ENCODE measurements at places on chromosomes 12 and 14.

DNA sequence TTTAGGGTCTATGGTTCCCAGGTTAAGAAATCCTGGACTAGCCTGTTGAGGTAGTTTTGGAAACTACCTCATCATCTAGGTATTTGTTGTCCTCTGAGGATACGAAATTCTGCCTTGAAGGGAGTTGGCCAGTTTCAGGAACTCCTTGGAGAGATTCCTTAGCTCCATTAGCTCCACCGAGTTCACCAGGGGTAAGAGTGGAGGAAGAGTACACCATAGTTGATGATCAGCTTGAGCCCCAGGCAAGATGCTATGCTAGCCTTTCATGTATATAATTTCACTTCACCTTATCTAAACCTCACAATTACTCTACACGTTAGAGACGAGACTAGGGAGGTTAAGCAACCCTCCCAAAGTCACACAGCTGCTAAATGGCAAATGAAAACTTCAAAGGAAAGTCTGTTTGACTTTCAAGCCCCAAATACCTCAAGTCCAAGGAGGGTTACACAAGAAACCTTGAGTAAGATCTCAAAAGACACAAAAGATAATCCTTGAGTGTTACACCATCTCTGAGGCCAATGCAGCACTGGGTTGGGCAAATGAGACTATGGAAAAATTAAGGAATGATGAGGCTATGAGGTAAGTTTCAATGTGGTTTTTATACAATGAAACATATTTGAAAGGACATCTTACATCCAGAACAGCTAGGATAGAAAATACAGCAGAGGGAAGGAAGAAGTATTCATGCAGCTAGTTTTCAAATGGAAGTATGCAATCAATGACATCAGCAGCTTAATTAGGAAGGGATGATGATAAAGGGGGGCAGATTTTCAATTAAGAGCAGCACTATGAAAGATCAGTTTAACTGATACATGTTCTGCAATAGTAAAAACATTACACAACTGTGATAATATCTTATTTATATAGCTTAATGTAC is 97.2 kb upstream of the KRAS start:
- no peak for DNase-seq

- no peak for DNase-seq
Measured at GRCh38 chr12:4323396-4323795, 2.4 kb downstream of the TIGAR start.

DNA sequence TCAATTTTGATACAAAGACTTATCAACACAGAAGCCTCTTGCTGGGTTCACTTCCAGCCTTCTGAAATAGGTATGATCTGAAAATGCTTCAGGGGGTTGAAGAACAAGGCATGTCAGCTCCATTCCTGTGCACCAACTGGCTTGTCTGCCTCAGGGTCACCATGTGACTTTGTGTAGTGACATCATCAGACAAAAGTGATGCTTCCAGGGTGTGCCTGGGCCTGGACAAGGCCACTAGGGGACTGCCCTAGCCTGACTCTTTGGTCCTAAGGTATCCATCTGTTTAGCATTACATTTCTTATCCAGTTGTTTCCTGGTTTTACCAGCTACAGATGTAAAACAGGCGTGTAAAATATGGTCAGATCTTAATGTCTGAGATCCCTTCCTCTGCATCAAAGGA is 155.6 kb downstream of the CAND1 start:
- DNase-seq: no peak

GRCh38 chr12:130838284-130838950 is 633 bp downstream of the STX2 start:
- peak; percentile 23 for DNase-seq

DNA sequence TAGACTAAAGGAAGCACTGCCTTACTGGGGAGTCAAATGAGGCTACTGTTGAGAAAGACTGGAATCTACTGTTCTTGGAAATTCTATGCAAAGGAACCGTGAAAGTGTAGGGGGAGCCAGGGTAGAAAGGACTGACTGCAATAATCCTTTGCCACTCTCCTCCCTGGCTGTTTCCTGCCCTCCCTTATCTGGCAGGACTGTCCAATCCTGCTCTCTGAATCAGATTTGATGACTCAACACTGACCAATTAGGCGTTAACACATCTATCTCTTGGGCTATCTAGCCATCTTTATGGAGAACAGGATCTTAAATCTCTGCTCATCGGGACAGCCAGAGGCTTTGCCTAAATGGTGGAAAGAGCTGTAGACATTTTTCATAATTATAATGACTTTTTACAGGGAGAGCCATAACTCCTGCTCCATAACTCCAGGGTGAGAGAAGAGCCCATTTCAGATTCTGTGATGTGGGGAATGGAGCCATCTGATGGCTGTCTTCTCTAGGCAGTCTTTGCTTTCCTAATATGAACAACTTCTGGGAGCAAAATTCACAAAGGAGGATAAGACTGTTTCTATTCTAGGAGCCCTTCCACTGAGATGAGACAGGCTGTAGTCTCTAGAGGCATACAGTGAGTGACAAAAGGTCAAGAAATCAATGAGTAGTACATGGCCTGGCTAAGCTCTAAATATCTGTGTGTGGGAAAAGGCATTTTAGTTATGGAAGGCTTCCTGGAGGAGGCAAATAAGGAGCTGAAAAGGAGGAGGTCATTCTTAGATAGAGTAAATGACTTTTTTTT is 68.9 kb upstream of the CISTR start:
- no peak for DNase-seq

GRCh38 chr12:46253544-46254162 is 15.2 kb downstream of the SLC38A1 start:
- DNase-seq: no peak

- no peak for DNase-seq
Measured at GRCh38 chr14:82720946-82721345, 1187.3 kb upstream of the SEL1L start.

DNA sequence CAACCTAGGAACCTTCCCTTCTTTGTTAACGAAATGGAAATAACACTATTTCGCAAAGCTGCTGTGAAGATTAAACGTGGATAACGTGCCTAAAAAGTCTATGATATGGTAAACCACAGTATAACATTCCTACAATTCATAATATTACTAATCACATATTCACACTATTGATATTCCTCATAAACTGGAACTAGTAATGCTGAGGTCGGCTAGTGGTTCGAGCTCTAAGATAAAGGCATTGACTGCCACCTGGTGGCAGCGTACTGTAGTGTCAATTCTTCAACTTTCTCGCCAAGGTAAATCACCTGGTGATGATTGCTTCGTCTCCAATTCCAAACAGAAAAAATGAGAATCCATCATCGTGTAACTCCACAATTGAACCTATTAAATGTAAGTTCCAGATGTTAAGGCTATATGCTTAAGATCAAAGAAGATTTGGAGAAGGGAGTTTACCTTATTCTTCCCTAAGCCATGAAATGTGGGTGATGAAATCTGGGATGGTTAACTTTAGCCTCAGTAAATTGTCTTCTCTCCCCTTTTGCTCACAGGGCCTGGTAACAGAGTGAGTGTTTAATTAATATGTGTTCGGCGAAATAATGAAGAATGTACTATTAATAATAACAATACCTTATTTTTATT is 197.5 kb upstream of the TMEM132C start:
- DNase-seq: peak; percentile 41

DNA sequence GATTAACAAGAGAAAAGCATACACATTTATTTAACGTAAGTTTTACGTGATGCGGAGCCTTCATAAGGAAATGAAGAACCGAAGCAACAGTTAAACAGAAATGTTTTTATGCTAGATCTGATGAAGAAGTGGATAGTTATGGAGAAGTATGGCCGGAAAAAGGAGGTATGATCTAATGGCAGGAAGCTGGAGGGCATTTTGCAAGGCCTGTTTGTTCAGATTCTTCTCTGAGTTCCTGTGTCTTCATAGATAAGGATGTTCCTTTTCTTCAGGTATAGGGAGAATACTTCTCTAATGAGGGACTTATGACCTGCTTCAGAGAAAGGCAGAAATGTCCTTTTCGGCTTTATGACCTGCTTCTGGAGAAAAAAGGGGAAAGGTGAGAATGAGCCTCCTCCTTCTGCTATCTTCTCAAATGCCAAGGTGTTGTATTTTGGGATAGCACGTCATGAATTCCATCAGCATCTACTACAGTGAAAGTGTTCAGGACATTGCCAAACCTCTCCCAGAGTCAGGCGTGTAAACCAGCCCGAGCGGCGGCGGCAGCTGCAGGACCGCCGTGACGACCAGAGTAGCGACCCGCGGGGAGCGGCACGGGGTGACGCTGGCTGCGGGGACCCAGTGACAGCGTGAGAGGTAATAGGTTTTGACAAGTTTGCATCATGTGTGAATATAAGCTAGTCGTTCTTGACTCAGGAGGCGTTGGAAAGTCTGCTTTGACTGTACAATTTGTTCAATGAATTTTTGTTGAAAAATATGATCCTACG is 33.7 kb upstream of the SGPP1 start:
- DNase-seq: no peak

DNA sequence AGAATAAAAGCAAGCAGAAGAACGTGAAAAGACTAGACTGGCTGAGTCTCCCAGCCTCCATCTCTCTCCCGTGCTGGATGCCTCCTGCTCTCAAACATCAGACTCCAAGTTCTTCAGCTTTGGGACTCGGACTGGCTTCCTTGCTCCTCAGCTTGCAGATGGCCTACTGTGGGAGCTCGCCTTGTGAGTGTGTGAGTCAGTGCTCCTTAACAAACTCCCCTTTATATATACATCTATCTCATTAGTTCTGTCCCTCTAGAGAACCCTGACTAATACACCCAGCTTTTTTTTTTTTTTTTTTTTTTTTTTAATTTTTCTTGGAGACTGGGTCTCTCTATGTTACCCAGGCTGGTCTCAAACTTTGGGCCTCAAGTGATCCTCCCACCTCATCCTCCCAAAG is 46.9 kb downstream of the ACTN1 start:
- no peak for DNase-seq

GRCh38 chr12:101777978-101778377 is 38.7 kb upstream of the SYCP3 start:
- no peak for DNase-seq

GRCh38 chr12:94805749-94806529 is 155.6 kb upstream of the TMCC3 start:
- DNase-seq: no peak

- DNase-seq: no peak
Measured at GRCh38 chr12:115736360-115736759, 541.1 kb downstream of the MED13L start.

GRCh38 chr12:70744178-70744577 is 106.9 kb upstream of the PTPRB start:
- DNase-seq: no peak

GRCh38 chr14:105987563-105987962 is 461.2 kb downstream of the TMEM121 start:
- DNase-seq: no peak

- DNase-seq: no peak
Measured at GRCh38 chr14:56293506-56293905, 175.3 kb downstream of the PELI2 start.

GRCh38 chr14:68784226-68784910 is 8.5 kb downstream of the ZFP36L1 start:
- DNase-seq: no peak

- no peak for DNase-seq
Measured at GRCh38 chr12:23831739-23832138, 117.7 kb downstream of the SOX5 start.

GRCh38 chr14:53542732-53543131 is 389.6 kb upstream of the DDHD1 start:
- no peak for DNase-seq

DNA sequence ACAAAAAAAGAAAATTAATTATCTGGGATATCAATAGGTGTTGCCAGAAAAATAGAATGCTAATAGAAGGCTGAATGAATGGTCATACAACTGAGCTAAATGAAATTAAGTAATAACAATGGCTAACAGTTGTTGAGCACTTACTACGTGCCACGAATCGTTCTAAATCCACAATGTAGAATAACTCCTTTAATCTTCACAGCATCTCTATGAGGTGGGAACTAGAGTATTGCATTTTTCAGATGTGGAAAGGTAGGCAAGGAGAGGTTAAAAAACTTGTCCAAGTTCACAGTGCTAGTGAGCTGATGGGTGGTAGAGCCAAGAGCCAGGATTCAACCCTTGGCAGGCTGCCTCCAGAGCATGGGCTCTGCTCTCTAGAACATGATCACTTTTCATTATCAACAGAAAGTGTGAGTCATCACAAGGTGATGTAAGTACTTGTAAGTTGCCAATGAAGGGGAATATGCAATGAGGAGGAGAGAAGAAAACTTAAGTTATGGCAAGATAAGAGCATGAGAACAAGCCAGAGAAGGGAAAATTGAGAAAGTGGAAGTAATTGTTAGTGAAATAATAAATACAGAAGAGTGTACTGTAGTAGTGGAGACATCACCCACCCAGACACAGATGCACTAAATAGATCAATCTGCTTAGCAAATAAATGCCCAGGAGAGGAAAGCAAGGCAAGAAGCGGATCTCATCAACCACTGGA is 122.1 kb downstream of the PRKD1 start:
- no peak for DNase-seq

- no peak for DNase-seq
Measured at GRCh38 chr12:6555018-6555691, 687 bp downstream of the IFFO1 start.

GRCh38 chr12:1917172-1918070 is 1.0 kb downstream of the CACNA2D4 start:
- no peak for DNase-seq

GRCh38 chr12:6145564-6145963 is 21.1 kb upstream of the VWF start:
- DNase-seq: no peak

Data from activated CD4-positive, alpha-beta T cell treated with anti-CD3 and anti-CD28 coated beads, Interleukin-10, Interleukin-2, amounts not matched to agents 100 ng/mL and 50 ng/mL, durations not matched to agents 16 hours and 8 hours (primary cell).